ENCODE measurements at places on chromosomes 4 and X.

DNA sequence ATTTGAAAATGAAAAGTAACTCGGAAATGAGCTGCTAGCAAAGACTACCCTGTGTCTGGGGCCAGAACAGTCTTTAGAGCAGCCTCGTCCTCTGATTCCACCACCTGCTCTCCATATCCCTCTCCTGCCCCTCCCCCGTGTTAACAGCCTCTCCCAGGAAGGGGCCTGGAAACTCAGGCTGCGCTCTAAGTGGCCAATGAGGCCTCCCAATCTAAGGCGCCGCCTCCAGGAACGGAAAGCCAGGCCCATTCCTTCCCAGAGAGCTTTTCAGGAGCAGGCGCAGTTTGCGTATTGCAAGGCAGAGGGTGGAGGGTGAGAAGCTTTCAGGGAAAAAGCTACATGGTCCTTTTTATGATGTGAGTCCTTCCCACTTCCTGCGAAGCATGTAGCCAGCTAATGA is 31.2 kb downstream of the RS1 start:
- DNase-seq, result no peak

GRCh38 chr4:45438047-45438446 is 685.8 kb downstream of the GABRG1 start:
- peak; percentile 2 for DNase-seq

DNA sequence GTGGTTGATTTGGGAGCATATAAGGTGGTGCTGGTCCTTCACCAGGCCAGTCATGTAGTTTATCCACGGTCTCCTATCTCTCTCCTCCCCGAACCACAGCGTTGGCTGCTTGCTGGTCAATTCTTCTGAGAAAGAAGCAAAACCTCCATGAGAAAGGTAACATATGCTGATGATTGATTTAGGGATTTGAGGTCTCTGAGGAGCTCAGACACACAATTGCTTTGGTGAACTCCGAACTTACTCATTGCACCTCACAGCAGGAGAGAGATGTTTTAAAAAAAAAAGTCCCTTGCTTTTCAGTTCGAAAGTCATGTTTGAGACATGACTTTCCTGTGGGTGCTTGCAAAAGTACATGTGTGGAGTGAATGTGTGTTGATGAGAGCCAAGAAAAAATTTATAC is 100.2 kb downstream of the TSPAN7 start:
- DNase-seq, result no peak

GRCh38 chr4:88697588-88698329 is at the start of gene NAP1L5:
TSS of gene NAP1L5 (minus strand) at chr4:88697829. CDS start at chr4:88697754, 75 bp downstream.
- peak; percentile 81 for DNase-seq

DNA sequence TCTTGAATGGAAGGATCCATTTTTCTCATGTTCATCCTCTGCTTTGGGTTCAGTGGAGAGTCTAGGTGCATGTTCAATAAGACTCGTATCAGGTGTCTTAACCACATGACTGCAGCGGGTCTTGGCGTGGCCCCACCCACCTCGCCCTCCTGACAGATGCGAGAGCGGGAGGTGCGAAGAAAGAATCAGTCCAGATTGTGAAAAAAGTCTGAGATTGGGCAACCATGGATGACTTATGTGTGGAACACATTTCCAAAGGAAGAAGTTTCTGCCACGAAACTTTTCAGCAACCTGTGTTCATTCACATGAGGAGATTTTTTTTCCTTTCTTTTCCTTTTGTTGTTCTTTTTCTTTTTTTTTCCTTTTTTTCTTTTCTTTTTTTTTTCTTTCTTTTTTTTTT is 66.8 kb downstream of the NSD2 start:
- peak; percentile 21 for DNase-seq

DNA sequence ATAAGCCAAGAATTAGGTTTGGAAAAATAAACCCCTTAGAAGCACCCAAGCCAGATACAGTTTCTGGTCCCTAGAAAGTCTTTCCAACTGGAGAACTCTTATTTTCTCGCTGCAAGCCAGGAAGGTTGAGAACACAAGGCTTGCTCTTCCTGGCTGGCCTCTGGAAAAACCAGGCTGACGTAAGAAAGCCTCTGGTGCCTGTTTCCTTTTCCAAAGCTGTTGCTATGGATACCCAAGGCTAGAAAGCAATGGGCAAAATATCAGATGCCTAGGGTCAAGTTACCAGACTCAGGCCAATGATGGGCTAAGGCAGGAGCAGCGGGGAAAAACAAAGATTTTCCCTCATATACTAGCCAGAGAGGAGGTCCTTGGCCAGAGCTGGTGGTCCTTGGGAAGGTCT is 281.6 kb downstream of the KLHL13 start:
- no peak for DNase-seq
